Activated naive CD4-positive, alpha-beta T cell (primary cell): ENCODE measurements at places on chromosomes 2 and 18.

GRCh38 chr2:223269386-223269785 is 217.4 kb downstream of the KCNE4 start:
- DNase-seq = no peak

DNA sequence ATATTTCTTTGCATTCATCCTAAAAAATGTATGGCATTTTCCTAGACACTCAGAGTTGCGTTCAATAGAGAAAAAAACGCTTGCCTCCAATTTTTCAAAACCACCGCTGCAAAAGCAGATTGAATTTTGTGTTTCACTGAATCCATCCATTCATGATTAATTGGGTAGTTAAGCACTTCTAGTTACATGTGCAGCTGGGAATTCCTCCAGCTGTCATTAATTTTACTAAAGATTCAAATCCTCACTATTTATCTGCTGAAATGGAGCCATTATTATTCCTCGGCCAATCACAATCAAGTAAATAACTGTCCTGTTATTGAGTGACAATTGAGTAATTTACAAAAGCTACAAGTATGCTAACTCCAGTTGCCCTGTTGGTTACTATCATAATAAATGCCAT is 75.8 kb upstream of the ARL5A start:
- DNase-seq = no peak

DNA sequence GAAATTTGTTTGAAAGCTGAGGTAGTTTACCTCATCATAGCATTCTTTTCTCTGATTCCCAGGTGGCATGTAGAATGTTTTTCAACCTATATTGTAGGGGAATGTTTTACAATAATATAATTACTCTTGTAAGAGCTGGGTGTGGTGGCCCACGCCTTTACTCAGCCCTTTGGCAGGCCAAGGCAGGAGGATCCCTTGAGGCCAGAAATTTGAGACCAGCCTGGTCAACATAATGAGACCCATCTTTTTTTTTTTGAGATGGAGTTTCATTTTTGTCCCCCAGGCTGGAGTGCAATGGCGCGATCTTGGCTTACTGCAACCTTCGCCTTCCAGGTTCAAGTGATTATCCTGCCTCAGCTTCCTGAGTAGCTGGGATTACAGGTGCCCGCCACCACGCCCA is 3.6 kb downstream of the USP39 start:
- no peak for DNase-seq

DNA sequence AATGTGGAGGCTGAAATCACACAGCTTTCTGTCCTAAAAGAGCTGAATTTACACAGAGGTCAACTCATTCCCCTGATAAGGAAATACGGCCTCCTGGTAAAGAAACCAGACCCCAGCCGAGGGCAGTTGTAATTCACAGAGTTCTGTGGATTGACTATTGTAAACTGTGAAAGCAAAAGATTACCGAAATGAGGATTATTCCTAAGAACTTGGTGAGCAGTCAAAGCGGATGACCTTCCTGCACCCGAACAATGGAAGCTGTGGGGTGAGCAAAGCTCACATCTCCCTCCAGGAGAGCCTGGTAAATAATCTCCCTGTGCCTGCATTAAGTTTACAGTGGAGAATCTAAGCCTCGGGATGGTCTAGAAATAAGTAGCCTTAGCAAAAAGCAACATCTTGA is 138.2 kb upstream of the PXDN start:
- no peak for DNase-seq

DNA sequence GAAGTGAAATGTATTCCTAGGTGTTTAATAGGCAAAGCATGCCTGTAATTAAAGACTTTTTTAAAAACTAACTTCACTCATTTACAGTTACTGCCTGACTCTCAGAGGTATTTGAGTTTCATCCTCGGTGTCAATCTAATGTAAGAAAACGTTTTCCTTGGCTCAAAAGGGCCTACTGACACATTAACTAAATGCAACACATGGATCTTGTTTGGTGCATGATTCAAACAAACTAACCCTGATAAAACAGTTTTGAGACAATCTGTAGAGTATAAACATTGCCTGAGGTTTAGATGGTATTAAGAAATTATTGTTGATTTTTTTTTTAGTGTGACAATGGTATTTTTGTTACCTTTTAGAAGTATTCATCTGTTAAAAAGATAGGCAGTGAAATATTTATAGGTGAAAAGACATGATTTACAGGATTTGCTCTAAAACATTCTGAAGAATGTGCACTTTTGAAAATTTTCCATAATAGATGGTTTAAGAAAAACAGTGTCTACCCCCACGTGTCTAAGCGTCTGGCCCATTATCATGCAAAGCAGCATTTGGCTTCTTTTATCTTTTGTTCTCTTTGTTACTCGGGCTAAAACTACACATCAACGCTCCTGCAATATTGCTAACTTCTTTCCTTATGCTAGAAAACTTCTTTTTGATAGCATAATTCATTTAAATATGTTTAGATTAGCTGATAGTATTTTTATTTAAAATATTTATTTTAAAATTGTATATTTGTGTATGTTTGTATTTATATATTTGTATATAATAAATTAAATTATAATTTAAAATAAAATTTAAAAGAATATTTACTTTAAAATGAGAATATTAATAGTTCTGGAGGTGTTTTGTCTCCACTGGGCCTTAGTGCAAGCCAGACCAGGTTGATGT is 160.2 kb upstream of the NDUFV2 start:
- no peak for DNase-seq

- DNase-seq = no peak
Measured at GRCh38 chr2:150599889-150600288, 112.4 kb upstream of the RND3 start.

DNA sequence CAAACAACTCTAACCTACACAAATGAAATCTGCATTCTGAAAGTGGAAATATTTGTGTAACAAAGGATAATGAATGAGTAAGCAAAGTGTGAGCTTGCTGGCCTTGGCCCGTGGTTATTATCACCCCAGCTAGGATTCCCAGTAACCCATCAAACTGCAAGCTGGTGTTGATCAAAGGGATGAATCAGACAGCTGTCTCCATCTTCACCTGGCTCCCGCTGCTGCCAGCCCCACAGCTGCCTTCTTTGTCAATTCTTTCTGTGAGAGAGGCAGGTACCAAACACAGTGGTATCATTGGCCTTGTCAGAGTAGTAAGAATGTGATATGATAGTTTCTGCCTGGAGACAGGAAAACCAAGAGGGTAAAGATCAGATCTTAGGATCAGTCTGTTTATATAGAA is 25.2 kb upstream of the RGPD4 start:
- DNase-seq = no peak

DNA sequence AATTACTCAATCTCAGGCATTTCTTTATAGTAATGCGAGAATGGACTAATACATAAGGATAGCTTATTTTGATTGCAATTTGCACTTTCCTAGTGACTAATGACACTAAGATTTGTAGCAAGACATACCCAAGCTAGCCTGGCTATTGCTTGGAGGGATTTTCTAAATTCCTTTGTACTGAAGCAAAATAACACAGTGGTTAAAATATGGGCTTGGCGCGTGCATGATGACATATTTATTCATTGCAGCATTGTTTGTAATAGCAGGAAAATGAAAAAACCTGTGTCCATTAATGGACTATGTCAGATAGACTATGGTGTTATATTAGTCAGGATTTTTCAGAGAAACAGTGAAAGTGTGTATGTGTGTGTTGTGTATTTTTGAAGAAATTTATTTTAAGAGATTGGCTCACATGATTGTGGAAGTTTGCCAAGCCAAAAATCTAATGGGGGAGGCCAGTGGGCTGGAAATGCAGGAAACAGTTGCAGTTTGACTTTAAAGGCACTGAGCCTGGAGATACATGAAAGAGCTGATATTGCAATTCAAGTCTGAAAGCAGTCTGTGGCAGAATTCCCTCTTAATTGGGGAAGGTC is 16.7 kb upstream of the LAPTM4A start:
- DNase-seq = no peak

- DNase-seq = no peak
Measured at GRCh38 chr18:65230311-65230710, 520.5 kb upstream of the CDH7 start.

GRCh38 chr2:181203412-181203811 is 223.0 kb downstream of the UBE2E3 start:
- no peak for DNase-seq

DNA sequence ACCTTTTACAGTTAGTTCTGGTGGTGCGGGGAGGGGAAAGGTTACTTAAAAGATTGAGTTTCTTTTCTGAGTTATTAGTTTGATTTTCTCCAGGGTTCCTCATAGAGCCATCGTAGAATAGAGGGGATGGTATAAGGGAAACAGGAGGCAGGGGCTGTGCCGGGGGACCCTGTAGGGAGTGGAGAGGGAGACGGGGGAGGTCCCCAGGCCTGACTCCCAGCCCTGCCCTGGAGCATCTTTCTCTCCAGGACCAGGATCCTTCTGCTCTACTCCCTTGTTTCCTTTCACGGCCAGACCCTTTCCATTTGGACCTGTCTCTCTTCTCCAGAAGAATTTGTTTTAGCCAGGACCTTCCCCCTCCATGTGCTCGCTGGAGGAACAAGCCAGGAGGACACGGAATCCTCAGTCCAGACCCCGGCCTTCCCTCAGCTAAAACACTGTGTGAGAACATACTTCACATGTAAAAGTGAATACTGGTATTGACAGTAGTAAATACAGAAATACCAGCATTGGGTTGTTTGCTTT is 35.4 kb downstream of the DGKD start:
- no peak for DNase-seq

DNA sequence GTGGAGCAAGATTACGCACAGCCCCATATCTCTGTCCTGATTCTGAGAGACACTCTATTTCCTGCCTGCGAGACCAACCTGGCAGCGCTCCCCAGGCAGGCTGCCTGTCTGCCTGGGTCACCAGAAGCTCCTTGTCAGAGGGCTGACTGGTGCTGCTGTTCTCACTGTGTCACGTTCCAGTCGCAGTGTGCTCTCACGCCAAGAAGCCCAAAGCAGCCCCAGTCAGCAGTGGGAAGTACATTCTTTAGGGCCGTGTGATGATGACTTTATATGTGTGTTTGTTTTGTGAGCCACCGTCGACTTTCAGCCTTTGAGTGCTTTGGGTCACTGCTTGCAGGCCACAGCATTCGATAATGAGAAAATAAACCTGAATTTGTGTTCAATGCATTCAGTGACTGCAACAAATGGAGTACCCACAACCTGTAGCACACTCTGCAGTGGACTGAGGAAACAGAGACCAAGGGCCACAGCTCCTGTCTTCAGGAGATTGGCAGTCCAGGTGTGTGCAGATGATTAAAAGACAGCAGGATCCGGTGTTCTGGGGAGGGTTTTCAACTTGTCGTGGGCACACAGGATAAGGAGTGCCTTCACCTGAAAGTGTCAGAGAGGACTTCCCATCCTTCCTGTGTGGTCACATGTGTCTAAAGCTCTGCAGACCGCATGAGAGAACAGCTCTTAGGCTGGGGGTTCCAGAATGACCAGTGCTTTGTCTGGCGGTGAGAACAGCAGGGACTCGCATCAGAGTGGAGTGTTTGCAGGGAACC is 4.8 kb downstream of the TNFRSF11A start:
- no peak for DNase-seq

DNA sequence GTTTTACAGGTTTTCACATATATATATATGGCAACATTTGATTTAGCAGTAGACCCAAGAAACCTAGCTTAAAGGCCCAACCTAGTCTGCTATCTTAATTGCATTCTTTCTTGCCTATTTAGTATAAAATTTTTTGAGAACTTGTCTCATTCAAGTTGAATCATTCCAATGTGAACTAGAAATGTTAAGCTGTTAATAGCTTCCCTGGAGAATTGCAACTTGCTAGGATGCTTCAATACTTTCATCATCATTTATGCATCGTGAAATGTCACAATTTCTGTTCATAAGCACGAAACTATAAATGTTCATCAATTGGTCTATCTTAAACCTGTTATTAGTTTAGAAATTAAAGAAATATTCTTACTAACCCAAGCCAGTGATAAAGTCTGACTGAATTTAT is 217.6 kb downstream of the BABAM2 start:
- no peak for DNase-seq

DNA sequence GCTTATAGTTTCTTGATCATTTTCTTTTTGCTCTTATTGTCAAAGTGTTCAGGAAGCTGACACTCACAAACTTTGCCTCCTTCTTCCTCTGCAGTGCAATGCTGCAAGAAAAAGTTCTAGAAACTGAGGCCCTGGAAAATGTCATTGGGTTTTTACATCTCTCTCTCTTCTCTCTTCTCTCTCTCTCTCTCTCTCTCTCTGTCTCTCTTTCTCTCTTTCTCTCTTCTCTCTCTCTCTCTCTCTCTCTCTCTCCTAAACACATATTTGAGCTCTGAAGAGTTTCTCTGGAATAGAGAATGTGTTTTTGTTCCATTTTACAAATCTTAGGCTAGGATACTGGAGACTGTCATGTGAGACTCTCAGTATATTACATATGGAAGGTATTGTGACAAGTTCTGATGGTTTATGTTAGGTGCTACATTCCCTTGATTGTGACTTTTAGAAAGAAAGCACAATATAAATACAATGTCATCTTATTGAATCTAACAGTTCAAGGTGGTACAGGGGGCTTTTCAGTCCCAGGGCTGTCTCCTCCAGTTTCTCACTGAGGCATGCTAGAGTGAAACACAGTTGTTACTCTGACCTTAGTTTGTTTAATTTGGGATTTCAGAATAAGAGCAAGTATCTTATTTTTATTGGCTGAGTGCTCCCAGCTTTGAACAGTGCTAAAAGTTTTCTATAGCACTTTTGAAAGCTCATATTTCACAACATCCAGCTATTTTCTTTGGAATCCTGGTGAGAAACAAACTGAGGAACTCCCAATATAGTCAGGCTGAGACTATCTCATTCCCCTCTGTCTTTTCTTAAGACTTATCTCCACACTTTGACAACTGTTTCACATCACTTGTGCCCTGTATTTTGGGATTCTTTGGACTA is 41.4 kb upstream of the EHBP1 start:
- no peak for DNase-seq

GRCh38 chr2:205898744-205899143 is 187.2 kb downstream of the INO80D start:
- DNase-seq = no peak

GRCh38 chr2:223941579-223942277 is 3.4 kb downstream of the WDFY1 start:
- DNase-seq = peak; percentile 19

- no peak for DNase-seq
Measured at GRCh38 chr18:52667463-52668065, 327.6 kb downstream of the DCC start.

GRCh38 chr2:110800611-110801402 is 68.4 kb downstream of the ACOXL start:
- no peak for DNase-seq

DNA sequence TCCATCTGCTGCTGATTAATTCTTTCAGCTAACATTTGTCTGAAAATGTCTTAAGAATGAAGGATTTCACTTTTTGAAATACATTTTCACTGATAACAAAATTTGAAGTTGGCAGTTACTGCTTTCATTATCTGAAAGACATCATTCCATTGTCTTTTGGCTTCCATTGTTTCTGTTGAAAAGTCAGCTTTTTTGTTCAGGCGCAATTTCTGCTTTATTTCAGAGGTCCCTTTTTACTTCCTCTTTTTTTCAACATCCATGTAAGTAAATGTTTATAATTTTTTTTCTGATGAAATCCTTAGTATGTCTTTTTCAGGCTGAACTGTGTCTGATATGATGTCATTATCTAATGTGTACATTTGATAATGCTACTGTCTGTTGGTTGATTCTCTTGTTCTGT is 184.2 kb downstream of the RND3 start:
- no peak for DNase-seq

GRCh38 chr2:219384859-219385258 is 2.9 kb downstream of the DNPEP start:
- DNase-seq = no peak
